Chondrocyte (in vitro differentiated cells): ENCODE measurements at places on chromosomes 11 and 22. TPM values are rescaled to one million over a fixed set of nuclear protein-coding genes. Genes with fewer than 3 reads are reported as not detected.

Gene CLCF1
- 2.0 to 5.6 TPM (median 4.9 TPM) in 3 replicates for total RNA-seq

Gene ARHGAP32
- 14.6 to 26.1 TPM (median 15.8 TPM) in 3 replicates for total RNA-seq

Gene ACTN3
- total RNA-seq: 0.07 TPM in 1 of 3 replicates, not detected in the others

Gene PLEKHA7
- total RNA-seq: 0.92 to 6.1 TPM (median 1.8 TPM) in 3 replicates

Gene STIP1
- 108 to 129 TPM (median 109 TPM) in 3 replicates for total RNA-seq

Gene GAB2
- 10.9 to 12.3 TPM (median 12.2 TPM) in 3 replicates for total RNA-seq

Gene ABCG4
- total RNA-seq: 0.80 to 2.5 TPM (median 2.0 TPM) in 3 replicates

Gene LRRN4CL
- total RNA-seq: 0.20 to 0.51 TPM (median 0.21 TPM) in 3 replicates
